ENCODE measurements at places on chromosomes 6 and 20.

- DNase-seq: no peak
- peaks cover 5% of the 10 kb centered on the region for H3K4me1 ChIP-seq
- H3K4me3 ChIP-seq: no peak overlapping the region
- H3K27ac ChIP-seq: peak overlapping the region; percentile 61
- no peaks in the 10 kb centered on the region for H3K27me3 ChIP-seq
- H3K36me3 ChIP-seq: peaks cover 27% of the 10 kb centered on the region
These were observed 14.2 kb downstream of the RRP36 start for GRCh38 chr6:43035495-43036194.

- peaks cover 15% of the 10 kb centered on the region for H3K27me3 ChIP-seq
- DNase-seq: no peak
- no peaks in the 10 kb centered on the region for H3K36me3 ChIP-seq
- H3K27ac ChIP-seq: no peak overlapping the region
These were observed 59.5 kb upstream of the PROKR2 start for GRCh38 chr20:5376228-5376627.

DNA sequence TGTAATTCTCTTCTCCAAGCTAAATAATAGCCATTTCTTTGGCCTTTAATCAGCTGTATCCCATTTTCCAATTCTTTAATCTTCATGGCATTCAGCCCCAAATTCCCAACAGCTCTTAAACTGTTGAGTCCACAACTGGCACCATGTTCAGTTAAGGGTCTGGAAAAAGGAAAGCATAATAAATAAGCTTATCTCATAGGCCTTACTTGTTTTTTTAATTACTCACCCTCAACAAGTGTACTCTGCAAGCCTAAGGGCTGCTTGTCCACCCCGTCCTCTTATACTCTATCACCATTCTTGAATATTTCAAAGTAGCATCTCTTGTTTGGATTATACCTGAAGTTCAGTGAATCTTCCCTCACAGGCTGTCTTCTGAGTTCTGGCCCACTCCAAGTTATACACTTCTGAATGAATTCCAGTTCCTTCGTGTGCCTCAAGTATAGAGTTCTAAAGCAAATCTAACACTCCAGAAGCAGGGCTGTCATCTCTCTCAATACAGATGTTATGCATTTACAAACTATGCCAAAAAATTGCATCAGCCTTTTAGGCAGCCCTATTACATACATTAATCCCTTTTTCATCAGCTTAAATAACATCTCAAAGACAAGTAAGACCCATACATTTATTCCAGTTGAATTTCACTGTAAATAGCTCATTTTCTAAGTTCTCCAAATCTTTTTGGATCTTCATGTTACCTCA is 98.7 kb downstream of the COL21A1 start:
- no peak for DNase-seq
- H3K4me3 ChIP-seq: no peak overlapping the region
- no peaks in the 10 kb centered on the region for H3K27me3 ChIP-seq
- no peaks in the 10 kb centered on the region for H3K4me1 ChIP-seq
- H3K36me3 ChIP-seq: no peaks in the 10 kb centered on the region
- H3K27ac ChIP-seq: no peak overlapping the region

DNA sequence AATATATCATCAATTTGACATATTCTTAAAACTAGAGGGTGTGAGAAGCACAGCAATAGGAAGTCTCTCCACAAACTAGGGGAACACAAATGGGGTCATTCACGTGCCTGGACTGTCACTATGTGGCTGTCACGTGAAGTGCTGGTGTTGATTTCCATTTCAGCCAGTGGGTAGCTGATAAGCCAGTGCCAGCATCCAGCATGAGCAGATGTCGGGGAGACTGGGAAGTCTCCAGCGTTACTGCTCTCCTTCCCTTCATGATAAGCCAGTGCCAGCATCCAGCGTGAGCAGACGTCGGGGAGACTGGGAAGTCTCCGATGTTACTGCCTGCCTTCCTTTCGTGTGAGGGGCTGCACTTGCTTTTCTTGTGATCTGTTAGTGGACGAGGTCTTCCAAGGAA is 5.6 kb upstream of the SLC17A9 start:
- no peaks in the 10 kb centered on the region for H3K27me3 ChIP-seq
- DNase-seq: no peak
- peaks cover 5% of the 10 kb centered on the region for H3K4me1 ChIP-seq
- H3K4me3 ChIP-seq: no peak overlapping the region
- H3K27ac ChIP-seq: no peak overlapping the region

DNA sequence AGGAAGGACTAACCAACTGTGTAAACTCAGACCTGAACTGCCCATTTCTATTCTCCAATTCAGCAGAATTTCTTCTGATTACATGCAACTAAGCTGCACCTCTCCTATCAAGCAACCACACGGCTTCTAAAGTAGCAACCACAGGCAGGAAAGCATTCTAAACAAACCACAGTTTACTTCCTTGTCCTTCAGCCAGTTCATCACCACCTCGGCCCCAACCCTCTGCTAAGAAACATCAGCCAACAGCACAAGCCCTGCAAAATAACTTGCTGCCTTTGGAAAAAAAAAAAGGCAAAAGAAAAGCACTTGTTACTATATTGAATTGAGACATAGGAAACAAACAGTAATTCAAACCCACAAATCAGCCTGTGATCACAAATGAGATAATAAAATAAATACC is 140.3 kb downstream of the NFATC2 start:
- H3K4me1 ChIP-seq: peaks cover 74% of the 10 kb centered on the region
- H3K27me3 ChIP-seq: no peaks in the 10 kb centered on the region
- peak overlapping the region; percentile 28 for H3K27ac ChIP-seq
- H3K4me3 ChIP-seq: no peak overlapping the region
- DNase-seq: no peak

DNA sequence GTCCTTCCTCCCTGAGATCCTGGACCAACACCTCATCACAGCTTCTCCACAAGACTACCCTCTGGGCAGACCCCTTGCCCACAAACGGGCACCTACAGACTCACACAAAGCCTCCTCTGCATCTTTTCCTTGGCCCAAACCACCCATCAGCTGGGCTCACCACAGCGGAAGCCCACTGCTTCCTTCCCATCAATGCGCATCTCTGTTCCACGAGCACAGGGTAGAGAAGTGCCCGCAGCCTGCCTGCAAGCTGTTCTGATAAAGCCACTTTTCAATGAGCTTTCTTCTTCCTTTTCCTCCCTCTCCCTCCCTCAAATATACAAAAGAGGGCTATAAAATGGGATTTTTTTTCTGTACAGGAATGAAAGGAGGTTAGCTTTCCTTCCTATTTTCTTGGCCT is 111.2 kb downstream of the NFATC2 start:
- no peak for DNase-seq
- H3K36me3 ChIP-seq: peaks cover 27% of the 10 kb centered on the region
- peaks cover 21% of the 10 kb centered on the region for H3K4me1 ChIP-seq
- H3K27ac ChIP-seq: no peak overlapping the region
- no peak overlapping the region for H3K4me3 ChIP-seq
- H3K27me3 ChIP-seq: no peaks in the 10 kb centered on the region

- DNase-seq: no peak
- no peak overlapping the region for H3K27ac ChIP-seq
- peaks cover 16% of the 10 kb centered on the region for H3K36me3 ChIP-seq
- H3K4me3 ChIP-seq: no peak overlapping the region
These were observed 23.8 kb upstream of the HELZ2 start for GRCh38 chr20:63597651-63598478.

GRCh38 chr20:45407067-45407745 is 883 bp upstream of the DBNDD2 start:
- H3K27ac ChIP-seq: peak overlapping the region; percentile 70
- H3K27me3 ChIP-seq: peaks cover 5% of the 10 kb centered on the region
- H3K4me1 ChIP-seq: peaks cover 22% of the 10 kb centered on the region
- peak; percentile 24 for DNase-seq
- H3K36me3 ChIP-seq: peaks cover 17% of the 10 kb centered on the region

DNA sequence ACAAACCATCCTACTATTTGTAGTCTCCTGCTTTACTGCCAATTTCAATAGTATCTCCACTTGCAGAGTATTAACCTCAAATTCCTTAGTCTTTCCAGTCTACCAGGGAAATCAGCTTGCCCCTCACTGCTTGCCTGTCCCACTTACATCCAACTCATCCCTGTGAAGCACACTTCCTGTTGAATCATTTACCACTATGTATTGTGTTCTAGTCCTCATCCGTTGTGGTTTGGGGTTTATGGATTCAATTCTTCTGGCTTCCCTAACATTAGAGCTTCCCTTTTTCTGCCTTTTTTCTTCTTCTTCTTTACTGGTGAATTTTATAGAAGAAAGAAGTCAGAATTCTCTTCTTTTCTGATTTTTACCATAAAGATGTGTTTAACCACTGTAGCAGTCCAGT is 5.1 kb upstream of the TXLNB start:
- peaks cover 45% of the 10 kb centered on the region for H3K4me1 ChIP-seq
- no peak overlapping the region for H3K4me3 ChIP-seq
- no peaks in the 10 kb centered on the region for H3K27me3 ChIP-seq
- no peak for DNase-seq
- no peaks in the 10 kb centered on the region for H3K36me3 ChIP-seq

- no peaks in the 10 kb centered on the region for H3K36me3 ChIP-seq
- no peak for DNase-seq
These were observed 19.0 kb upstream of the DCDC2 start for GRCh38 chr6:24376871-24377270.

DNA sequence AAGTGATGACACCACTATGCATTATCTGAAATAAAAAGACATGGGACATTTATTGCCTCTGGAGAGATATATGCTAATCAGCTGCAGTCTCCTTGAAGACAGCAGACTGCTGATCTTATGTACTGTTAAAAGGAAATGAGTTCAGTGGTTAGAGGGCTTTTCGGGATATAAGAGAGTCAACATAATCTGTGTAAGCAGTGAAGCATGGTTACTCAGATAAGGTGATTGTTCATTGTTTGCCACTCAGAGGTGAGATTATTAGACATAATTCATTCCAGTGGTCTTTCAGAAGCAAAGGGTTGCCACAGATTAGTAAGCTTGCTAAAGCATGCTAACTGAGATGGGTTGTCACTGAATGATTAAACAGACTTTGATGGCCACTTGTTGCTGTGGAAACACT is 1450.7 kb upstream of the ADGRB3 start:
- DNase-seq: no peak
- H3K4me1 ChIP-seq: no peaks in the 10 kb centered on the region
- H3K4me3 ChIP-seq: no peak overlapping the region
- no peak overlapping the region for H3K27ac ChIP-seq

GRCh38 chr20:12466915-12467314 is 541.9 kb upstream of the SPTLC3 start:
- H3K36me3 ChIP-seq: no peaks in the 10 kb centered on the region
- no peaks in the 10 kb centered on the region for H3K4me1 ChIP-seq
- no peak overlapping the region for H3K4me3 ChIP-seq
- no peaks in the 10 kb centered on the region for H3K27me3 ChIP-seq
- DNase-seq: no peak

DNA sequence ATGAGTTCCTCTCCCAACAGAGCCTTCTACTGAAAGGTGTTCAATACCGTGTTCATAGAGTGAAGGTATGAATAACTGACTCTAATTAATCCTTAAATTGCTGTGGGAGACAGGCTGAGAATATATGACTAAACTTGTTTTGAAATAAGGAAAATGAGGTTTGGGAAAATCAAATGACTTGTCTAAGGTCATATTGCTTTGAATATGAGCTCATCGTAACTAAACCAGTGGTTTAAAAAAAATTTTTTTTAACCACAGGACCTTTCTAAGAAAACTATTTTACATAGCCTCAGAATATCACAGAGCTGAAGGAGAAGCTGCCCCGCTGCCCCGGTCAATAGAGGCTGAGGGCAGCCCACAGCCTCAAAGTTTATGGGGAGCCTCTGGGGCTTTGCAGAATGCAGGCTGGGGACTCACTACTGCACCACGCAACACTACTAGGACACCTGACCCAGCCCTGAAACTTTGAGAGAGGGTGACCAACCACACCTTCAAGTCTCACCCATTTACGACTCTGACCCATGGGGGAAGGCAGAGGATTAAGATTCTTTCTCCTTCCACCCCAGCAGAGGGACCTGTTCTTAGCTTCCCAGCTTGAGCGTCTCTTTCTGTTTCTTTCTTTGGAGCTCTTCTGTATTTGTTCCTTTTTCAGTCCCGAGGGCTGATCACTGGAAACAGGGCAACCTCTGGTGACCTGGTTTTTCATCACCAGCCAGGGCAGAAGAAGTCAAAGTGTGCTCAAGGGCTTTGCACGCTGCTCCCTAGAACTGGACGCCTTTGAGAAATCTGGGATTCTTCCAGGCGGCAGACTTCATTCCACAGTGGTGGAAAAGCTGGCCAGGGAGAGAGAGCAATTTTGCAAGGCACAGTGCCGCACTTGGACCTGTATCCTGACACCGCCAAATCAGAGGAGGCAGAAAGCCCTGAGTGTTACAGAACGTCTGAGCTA is 220.2 kb downstream of the ATXN1 start:
- no peak overlapping the region for H3K27ac ChIP-seq
- no peak overlapping the region for H3K4me3 ChIP-seq
- H3K4me1 ChIP-seq: peaks cover 16% of the 10 kb centered on the region
- DNase-seq: no peak

- H3K4me3 ChIP-seq: no peak overlapping the region
- peaks cover 17% of the 10 kb centered on the region for H3K27me3 ChIP-seq
- H3K27ac ChIP-seq: no peak overlapping the region
- no peaks in the 10 kb centered on the region for H3K36me3 ChIP-seq
These were observed 33.7 kb upstream of the SCUBE3 start for GRCh38 chr6:35179901-35180535.

DNA sequence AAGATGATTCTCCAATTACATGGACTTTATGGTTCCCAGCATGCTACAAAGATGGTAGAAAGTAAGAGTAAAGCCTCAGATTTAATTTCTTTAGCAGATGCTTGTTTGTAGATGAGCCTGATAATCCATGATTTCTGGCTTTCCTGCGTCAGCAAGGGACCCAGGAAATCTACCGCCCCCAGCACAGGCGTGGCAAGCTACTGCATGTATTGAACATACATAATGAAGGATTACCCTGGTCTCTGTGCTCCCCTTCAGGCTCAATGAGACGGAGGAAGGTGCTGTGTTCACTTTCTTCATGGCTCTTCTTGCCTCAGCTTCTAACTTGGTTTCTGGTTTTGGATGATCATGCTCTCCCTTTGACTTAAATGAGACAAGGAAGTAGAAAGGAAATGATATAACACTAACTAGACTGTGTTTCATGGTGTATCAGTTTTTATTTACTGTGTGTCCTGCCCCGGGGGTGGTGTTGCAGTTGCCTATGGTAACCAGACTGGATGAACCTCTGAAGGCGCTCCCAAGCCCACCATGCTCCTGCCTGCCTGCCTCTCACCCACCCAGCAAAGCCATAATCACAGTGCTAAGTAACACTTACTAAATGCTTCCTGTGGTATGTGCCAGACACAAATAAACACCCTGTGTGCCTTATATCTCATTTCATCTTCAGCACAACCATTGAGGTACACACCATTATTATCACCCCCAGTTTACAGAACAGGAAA is 17.9 kb downstream of the GCM1 start:
- peaks cover 16% of the 10 kb centered on the region for H3K27me3 ChIP-seq
- no peak overlapping the region for H3K27ac ChIP-seq
- no peaks in the 10 kb centered on the region for H3K36me3 ChIP-seq
- peaks cover 5% of the 10 kb centered on the region for H3K4me1 ChIP-seq
- no peak for DNase-seq

- H3K36me3 ChIP-seq: no peaks in the 10 kb centered on the region
- no peaks in the 10 kb centered on the region for H3K27me3 ChIP-seq
- peaks cover 16% of the 10 kb centered on the region for H3K4me1 ChIP-seq
- no peak overlapping the region for H3K4me3 ChIP-seq
These were observed 27.6 kb upstream of the SRF start for GRCh38 chr6:43143235-43144128.

GRCh38 chr6:107716688-107717089 is 107.4 kb downstream of the SCML4 start:
- peak overlapping the region; percentile 71 for H3K4me3 ChIP-seq
- no peaks in the 10 kb centered on the region for H3K27me3 ChIP-seq
- DNase-seq: peak; percentile 89
- peak overlapping the region; percentile 93 for H3K27ac ChIP-seq

- H3K36me3 ChIP-seq: peaks cover 13% of the 10 kb centered on the region
- H3K4me1 ChIP-seq: peaks cover 43% of the 10 kb centered on the region
- DNase-seq: no peak
- no peak overlapping the region for H3K4me3 ChIP-seq
- no peaks in the 10 kb centered on the region for H3K27me3 ChIP-seq
These were observed 51.5 kb downstream of the NUDT3 start for GRCh38 chr6:34340906-34341480.

Measured in activated naive CD4-positive, alpha-beta T cell treated with anti-CD3 and anti-CD28 coated beads for 36 hours (primary cell).